ENCODE measurements at places on chromosomes 3 and 15. TPM values are rescaled to one million over a fixed set of nuclear protein-coding genes. Genes with fewer than 3 reads are reported as not detected.

The ILDR1 gene
- 0.99 TPM for total RNA-seq

The PLSCR1 gene
- total RNA-seq: 40.4 TPM

The SLC12A8 gene
- 4.9 TPM for total RNA-seq

The TNFAIP8L3 gene
- 1.4 TPM for total RNA-seq

The DOCK3 gene
- 13.9 TPM for total RNA-seq
